GM20000 (cell line): ENCODE measurements at places on chromosomes 4 and X.

- DNase-seq = no peak
Observed at GRCh38 chrX:39253551-39253950, 452.3 kb downstream of the MID1IP1 start.

DNA sequence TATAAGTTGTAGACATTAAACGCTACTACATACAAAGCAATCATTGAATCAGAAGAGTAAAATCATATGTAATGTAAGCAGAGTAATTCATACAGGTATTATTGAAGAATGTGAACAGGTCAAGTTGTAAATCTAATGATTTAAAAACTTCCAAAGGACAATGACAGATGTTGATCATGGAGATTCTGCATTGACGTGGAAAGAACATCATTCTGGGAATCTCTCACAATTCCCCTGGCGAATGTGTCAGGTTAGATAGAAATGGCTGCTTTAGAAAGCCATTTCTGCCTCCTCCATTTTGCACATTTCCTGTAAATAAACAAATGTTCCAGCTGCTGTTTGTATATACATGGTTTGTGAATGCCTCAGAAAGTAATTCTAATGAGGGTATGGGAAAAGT lies 719.4 kb downstream of the ADGRL3 start:
- no peak for DNase-seq

- no peak for DNase-seq
Observed at GRCh38 chr4:61217222-61217621, 17.1 kb downstream of the ADGRL3 start.

DNA sequence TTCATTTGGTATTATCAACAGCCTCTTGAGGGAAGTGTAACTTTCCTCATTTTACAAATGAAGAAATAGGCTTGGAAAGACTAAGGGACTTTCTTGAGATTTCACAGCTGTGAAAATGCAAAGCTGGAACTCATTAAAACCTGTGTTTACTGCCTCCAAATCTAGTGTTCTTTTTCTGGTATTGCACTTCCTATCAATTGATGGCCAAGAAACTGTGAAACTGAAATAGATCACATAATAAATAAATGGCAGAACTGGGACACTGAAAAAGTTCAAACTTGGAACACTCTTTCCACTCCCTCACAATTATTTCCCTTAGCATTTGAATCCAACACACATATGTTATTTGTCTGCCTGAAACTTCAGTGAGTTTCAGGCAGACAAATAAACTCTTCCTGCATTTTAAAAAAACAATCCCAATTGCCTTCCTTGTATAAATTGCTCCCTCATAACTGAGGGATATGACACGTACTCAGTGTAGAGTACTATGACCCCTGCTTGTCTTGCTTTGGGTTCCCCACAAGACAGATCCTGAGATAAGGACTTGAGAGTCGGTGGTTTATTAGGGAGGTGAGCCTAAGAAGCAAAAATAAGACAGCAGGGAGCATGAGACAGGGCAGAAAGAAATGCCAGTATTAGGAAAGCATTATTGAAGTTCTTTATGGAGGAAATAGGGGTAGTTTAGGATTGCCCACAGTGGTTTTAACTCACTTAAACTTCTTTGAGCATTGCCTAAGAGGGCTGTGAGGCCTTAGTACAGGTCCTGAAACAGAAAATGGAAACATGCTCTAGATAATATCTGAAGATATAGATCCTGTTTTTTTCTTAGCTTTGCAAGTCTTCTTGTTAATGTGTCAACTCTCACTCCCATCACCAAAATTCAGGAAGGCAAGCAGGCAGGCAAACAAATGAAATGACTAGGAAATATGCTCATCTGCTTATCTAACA lies 33.9 kb downstream of the RTL3 start:
- no peak for DNase-seq

DNA sequence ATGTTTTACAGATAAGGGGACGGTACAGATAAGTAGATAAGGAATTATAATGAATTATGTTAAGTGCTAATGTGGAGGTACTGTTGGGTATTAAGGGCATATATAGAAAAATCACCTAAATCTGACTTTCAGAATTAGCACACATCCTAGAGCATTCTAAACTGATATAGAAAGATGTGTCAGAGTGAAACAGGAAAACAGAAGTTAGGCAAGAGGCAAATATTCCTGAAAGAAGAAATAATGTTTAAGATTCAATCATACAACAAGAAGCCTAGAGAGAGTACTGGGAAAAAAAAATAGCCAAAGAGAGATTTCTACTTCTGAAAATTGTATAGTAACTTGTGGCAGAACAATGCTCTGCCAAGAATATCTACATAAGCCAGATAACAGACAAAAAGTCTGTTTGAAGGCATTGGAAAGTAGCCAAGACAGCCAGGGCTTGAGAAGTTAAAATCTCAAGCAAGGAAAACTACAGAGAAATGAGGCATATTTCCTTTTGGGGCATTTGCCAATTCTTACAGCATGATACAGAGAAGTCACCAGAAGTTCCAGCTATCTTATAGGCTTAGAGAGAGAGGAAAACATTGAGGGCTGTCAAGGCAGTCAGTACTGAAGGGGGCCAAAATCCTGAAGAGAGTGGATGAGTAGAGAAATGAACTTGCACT lies 646.0 kb downstream of the RPA4 start:
- no peak for DNase-seq
